ENCODE measurements at places on chromosomes 7 and 10. TPM values are rescaled to one million over a fixed set of nuclear protein-coding genes. Genes with fewer than 3 reads are reported as not detected.

GRCh38 chr7:47648275-47648925, 66.5 kb upstream of the TNS3 start:
- no peak for DNase-seq

DNA sequence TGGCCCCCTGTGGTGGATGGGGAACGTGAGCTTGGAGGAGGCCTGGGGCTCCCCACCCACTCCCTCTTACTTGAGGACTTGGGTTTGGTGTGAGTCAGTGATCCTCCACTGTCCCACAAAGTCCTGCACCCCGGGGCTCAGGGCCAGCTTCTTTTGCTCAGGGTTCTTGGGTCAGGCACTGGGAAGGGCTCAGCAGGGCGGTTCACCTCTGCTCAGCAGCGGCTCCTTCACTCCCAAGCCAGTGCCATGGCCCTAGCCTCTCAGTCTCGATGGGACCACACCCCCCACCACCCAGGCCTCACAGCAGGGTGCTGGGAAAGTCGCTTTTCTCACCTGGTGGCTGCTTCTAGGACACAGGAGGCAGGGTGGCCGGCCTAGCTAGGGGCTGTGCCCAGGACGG, 59.1 kb downstream of the ELFN1 start:
- DNase-seq = no peak

DNA sequence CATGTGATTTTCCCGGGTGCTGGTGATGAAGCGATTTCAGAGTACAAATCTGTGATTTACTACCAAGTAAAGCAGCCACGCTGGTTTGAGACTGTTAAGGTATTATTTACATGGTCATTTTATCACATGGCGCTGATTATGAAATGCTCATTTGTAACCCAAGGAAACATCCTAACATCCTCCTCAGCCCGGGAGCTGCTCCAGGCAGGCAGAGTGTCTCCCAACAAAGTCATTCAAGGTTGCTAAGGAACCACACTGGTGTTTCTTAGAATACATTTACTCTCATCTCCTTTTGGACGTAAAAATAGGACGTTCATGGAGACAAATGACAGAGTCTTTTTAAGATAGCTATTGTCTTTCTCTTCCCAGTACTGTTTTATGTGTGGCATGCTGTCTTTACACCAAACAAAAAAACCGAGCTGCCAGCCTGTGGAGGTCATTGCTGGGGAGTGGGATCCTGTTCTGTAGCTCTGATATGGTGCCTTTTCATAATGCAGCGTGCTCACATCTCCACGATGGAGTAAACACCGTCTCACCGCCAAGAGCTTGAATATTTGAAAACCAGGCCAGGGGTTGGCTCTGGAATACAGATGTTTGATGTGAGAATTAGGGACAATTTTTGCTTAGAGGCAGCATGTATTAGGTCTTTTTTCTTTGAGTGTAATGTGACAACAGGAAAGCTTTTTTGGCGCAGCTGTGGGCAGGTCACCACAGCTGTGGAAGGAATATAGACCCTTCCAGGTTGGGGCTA, 119.6 kb downstream of the DOCK1 start:
- DNase-seq = no peak

- no peak for DNase-seq
Observed at GRCh38 chr7:16099302-16099849, 322.0 kb downstream of the CRPPA start.

DNA sequence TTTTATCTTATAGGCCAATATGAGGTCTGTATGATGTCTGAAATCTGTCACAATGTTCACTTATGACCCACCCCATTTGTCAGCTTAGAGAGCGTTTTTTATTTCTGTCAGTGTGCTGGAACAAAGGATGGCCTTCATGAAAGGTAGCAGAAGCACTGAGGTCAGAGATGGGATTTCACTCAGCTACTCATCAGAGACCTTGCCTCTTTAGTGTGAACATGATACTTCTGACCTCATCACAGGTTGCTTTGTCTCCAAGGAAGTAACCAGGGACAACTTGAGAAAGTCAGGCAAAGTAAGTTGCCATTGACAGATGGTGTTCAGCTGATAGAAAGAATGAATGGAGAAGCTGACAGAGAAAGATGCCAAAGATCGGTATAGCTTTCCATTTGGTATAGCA, 16.3 kb downstream of the YAE1 start:
- DNase-seq = no peak

- DNase-seq = peak; percentile 28
Observed at GRCh38 chr10:23031318-23031717, 64.1 kb upstream of the MSRB2 start.

- no peak for DNase-seq
Observed at GRCh38 chr7:77454802-77455201, 38.7 kb upstream of the GSAP start.

- no peak for DNase-seq
Observed at GRCh38 chr10:72738486-72738885, 46.5 kb downstream of the MCU start.

The GRB10 gene
- 39.9 TPM for total RNA-seq

The SLC26A3 gene
- total RNA-seq = not detected

- no peak for DNase-seq
Observed at GRCh38 chr10:4670737-4671136, 155.3 kb upstream of the AKR1E2 start.

GRCh38 chr7:34211018-34211417, 305.7 kb downstream of the BMPER start:
- no peak for DNase-seq

The ELN gene
- 166 TPM for total RNA-seq

GRCh38 chr10:88901206-88901983, 21.4 kb downstream of the STAMBPL1 start:
- DNase-seq = no peak

The VGF gene
- total RNA-seq = not detected

DNA sequence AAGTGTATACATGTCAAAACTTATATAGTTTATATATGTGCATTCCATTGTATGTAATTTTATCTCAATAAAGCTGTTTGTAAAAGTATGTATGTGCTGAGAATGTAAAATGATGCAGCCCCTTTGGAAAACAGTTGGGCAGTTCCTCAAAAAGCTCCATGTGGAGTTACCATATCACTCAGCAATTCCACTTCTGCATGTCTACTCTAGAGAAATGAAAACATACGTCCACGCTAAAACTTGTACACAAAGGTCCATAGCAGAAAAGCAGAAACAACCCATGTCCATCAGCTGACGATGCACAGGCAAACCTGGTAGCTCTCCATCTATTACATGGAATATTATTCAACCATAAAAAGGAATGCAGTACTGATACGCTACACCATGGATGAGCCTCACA, 8.3 kb upstream of the RGS10 start:
- DNase-seq = no peak

DNA sequence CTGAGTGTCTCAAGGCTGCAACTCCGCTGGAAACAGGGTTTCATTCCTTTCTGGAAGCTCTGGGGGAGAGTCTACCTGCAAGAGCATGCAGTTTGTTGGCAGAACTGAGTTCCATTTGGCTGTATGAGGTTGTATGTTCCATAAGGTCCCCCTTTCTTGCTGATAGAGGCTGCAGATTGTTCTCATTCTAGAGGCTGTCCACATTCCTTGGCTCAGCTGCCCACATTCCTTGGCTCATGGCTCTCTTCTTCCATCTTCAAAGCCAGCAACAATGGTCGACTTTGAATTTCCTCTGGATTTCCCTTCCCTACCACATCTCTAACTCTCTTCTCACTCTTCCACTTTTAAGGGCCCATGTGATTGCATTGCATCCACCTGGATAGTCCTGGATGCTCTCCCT, 147.3 kb upstream of the CDCA7L start:
- no peak for DNase-seq

The INMT gene
- total RNA-seq = 47.7 TPM

Data from left cardiac atrium (tissue), 4 donors.